EL (cell line): ENCODE measurements at places on chromosomes 7 and 10.
A peak's percentile ranks its signal among the peaks of the same experiment; 100 is the strongest.

- no peak for DNase-seq
Observed at GRCh38 chr10:18583575-18584270, 67.7 kb downstream of the NSUN6 start.

- peak; percentile 27 for DNase-seq
Observed at GRCh38 chr7:37916673-37917660, at the start of gene SFRP4. TSS of gene SFRP4 (minus strand) at chr7:37916817. CDS start at chr7:37916537, 280 bp downstream.

DNA sequence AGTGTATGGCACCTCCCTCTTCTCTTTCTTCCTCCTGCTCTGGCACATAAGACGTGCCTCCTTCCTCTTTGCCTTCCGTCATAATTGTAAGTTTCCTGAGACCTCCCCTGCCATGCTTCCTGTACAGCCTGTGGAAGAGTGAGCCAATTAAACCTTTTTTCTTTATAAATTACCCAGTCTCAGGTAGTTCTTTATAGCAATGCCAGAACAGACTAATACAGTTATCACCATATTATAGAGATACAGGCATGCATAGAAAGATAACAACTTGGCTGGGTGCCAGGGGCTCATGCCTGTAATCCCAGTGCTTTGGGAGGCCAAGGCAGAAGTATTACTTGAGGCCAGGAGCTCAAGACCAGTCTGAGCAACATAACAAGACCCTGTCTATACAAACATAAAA lies 53.2 kb downstream of the GCC1 start:
- DNase-seq = no peak

GRCh38 chr10:43231523-43232078 lies 35.3 kb downstream of the RASGEF1A start:
- no peak for DNase-seq

DNA sequence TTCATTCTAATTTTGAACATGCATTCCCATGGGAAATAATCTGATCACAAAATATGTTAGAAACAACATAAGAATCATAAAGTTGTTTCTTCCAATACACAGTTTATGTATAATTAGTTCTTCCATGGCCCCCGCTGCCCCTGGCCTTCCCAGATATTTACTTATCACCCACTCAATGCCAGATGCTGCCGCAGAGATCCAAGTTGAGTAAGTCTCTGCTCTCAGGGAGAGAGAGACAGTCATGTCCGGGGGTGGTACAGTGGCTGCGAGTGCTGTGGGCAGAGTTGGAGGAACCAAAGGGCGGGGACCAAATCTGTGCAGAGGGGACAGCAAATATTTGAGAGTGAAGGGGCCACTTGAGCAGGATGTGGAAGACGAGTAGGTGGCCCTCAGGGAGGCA lies 37.1 kb downstream of the COL26A1 start:
- peak; percentile 44 for DNase-seq

DNA sequence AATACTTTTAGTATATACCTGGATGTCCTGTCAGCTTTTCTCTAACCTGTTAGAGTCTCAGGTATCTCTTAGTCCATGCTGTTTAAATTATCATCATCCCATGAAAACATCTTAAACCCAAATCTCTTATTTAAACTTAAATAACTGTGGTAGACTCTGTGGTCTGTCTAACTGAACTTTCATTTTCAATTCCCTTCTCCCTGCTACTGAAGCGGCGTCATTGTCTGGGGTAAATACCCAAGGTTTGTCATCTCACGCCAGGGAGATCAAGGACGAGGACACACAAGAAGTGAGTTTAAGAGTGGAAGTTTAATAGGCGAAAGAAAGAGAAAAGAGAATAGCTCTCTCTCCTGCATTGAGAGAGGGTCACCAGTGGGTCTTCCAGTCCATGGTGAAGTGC lies 804.4 kb upstream of the CELF2 start:
- DNase-seq = no peak

DNA sequence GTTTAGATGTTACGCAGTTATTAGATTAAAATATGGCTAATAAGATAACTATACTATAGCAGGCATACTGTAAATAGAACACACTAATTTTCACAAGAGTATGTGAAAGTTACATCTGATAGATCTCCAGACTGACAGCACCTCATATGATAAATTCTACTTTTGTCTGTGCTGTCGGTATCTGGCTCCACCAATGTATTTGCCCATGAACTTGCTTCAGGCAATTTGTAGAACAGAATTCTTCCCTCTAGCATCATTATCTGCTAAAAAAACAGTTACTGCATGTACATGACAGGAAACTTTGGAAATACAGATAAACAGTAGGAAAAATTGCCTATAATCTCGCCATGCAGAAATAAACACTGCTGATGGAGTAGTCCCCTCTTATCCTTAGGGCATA lies 137.7 kb downstream of the WNT2 start:
- DNase-seq = no peak

- peak; percentile 44 for DNase-seq
Observed at GRCh38 chr10:7887174-7887816, 69.0 kb downstream of the TAF3 start.

GRCh38 chr7:152989889-152990380 lies 230.4 kb downstream of the ACTR3B start:
- DNase-seq = no peak
